ENCODE measurements at places on chromosomes 4 and X.

DNA sequence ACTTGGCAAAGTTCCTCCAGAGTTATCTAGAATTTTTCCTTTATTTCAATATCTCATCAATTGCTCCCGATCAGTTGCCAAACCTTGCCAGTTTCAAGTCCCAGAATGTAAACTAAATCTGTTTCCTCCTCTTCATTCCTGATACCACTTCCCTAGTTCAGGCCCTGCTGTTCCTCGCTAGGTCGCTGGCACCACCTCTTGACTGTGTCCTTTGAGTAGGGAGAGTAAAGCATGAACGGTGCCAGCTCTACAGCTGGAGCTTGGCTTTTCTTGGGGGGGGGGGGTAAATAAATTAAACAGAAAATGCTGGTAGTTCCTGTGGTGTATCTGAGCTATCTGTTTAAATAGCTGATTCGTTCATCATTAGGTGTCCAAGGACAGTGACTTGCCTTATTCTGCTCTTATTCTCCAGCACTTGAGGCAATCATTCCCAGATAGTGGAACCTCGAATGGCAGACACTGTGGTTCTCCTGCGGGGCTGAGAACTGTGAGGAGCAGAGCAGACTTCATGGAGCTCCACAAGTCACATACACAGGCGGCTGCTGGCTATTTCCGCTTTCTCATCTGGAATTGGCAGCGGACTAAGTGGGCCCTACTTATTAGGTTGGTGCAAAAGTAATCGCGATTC, 168.3 kb upstream of the FAT1 start:
- no peak for DNase-seq

- DNase-seq, result no peak
Observed at GRCh38 chr4:106493086-106493485, 124.5 kb upstream of the GIMD1 start.

- DNase-seq, result no peak
Observed at GRCh38 chrX:132957211-132958090, 978 bp downstream of the HS6ST2 start.

GRCh38 chr4:184169225-184169867, 48.3 kb downstream of the ENPP6 start:
- no peak for DNase-seq

DNA sequence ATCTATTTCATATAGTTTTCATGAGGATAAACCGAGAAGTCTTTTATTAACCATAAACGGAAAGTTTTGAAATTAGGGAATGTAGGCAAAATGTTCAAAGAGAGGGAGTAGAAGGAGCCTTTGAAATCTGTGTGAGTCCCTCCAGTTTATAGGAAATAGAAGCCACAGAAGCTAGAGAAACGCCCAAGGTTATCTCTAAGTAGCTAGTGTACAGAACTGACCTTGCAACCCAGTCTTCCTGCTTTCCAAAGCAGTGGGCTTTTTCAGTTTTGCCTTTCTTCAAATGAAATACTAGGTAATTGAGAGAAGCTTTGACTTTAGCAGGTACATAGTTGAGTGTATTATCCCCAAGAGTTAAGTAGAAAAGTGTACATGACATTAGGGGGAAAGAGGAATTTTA, 39.4 kb downstream of the STIM2 start:
- no peak for DNase-seq

GRCh38 chr4:8582436-8582835, 2.2 kb downstream of the GPR78 start:
- DNase-seq, result no peak

- DNase-seq, result peak; percentile 8
Observed at GRCh38 chr4:38980903-38981676, 51.1 kb downstream of the TMEM156 start.

DNA sequence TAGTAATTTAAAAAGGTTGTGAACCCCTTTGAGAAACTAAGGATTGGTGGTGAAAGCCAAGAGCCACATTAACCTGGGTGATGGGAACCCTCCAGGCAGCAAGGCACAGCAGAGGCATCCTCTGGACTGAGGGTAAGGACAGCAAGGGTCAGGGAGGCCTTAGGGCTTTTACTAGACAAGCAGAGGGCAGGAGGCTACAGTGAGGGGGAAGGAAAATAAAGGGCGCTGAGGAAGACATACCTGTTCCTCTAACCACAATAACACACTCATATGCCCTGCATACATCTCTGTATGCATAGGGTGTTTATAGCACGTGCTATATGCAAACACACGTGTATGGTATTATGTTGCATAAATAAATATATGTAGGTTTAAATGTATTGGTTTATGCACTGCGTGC, 18.7 kb downstream of the GPM6B start:
- no peak for DNase-seq

GRCh38 chrX:93791304-93791703, 117.3 kb downstream of the FAM133A start:
- no peak for DNase-seq

- no peak for DNase-seq
Observed at GRCh38 chr4:90515191-90515590, 388.0 kb downstream of the CCSER1 start.

DNA sequence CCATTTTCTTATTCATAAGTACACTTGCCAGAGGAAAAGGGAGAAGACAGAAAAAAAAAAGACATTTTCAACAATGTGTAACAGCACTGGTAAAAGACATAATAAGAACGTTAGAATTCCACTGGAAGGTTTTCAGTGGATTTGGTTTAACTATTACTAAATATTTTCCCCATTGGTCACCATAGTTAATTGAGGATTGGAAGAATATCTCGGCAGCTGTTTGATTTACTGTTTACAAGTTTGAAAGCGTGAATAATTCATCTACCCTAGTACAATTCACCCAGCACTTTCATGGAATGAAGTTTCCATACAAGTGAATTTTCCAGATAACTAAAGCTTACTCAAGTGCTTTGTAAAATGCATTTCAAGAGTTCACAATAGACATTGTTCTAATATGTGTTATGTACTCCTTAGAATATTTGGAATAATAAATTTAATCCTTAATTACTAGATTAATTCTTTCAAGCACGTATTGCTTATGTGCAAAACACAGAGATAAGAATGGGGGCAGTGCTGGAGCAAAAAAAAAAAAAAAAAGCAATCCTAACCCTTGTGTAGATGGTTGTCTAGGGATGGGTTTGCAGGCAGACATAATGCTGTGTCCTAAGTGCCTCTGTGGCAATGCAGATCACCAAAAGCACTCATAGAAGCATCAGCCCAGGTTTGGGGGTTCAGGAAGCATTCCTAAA, 57.1 kb downstream of the ENPEP start:
- DNase-seq, result no peak

DNA sequence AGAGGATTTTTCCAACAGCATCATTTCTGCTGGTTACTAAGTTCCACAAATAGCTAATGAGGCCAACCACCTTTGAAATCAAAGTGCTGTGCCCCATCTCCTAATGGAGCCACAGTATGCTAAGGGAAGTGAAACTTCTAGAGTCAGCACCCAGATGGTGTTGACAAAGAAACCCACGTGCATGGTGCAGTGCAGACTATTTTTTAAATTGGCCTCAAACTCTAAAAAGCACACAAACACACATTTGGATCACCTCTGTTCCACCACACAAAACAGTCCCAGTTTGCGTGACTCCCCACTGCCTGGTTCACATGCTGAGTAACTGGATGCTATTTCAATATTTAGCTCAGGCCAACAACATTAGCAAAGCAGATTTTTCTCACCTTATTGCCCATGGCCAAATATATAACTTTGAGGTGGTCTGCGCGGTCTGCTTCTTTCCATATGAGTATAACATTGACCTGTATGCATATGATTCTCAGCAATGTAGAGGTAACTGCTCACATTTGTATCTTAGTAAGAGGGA, 69.9 kb downstream of the AMELX start:
- DNase-seq, result no peak

- DNase-seq, result no peak
Observed at GRCh38 chr4:112901962-112902411, 147.5 kb upstream of the ANK2 start.

GRCh38 chr4:64479338-64479737, 70.1 kb upstream of the TECRL start:
- DNase-seq, result no peak

GRCh38 chrX:110042496-110042895, 39.6 kb downstream of the TMEM164 start:
- DNase-seq, result no peak

All from HL-60 (cell line).